ENCODE measurements at places on chromosomes 6 and 20. TPM values are rescaled to one million over a fixed set of nuclear protein-coding genes. Genes with fewer than 3 reads are reported as not detected.

SIRPD gene
- total RNA-seq: not detected

DNA sequence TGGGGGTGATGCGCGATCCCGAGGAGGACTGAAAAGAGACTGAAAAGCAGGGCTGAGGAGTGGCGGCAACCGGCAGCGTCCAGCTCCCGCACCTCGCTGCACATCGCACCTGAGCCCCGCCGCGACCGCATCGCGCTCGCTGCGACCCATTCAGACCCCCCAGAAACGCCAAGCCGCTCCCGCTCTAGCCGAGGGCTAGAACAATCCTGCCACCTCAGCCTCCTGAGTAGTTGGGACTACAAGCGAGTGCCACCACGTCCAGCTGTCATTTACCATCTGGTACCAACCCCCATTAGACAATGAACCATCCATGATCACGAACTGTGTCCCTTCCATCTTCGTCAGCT, 33.2 kb downstream of the HLA-A start:
- no peaks in the 10 kb centered on the region for H3K36me3 ChIP-seq
- peaks cover 24% of the 10 kb centered on the region for H3K27me3 ChIP-seq
- H3K4me3 ChIP-seq: peak overlapping the region; percentile 84
- peak overlapping the region; percentile 49 for H3K27ac ChIP-seq
- H3K4me1 ChIP-seq: peaks cover 14% of the 10 kb centered on the region

- no peaks in the 10 kb centered on the region for H3K36me3 ChIP-seq
- no peak for DNase-seq
- H3K4me3 ChIP-seq: no peak overlapping the region
- no peaks in the 10 kb centered on the region for H3K27me3 ChIP-seq
- H3K4me1 ChIP-seq: no peaks in the 10 kb centered on the region
- H3K27ac ChIP-seq: no peak overlapping the region
Measured at GRCh38 chr6:90468080-90468479, 118.8 kb downstream of the MAP3K7 start.

GRCh38 chr6:18219591-18219990, 44.7 kb downstream of the DEK start:
- no peak for DNase-seq
- no peak overlapping the region for H3K27ac ChIP-seq
- H3K4me1 ChIP-seq: no peaks in the 10 kb centered on the region
- H3K36me3 ChIP-seq: peaks cover 9% of the 10 kb centered on the region

DNA sequence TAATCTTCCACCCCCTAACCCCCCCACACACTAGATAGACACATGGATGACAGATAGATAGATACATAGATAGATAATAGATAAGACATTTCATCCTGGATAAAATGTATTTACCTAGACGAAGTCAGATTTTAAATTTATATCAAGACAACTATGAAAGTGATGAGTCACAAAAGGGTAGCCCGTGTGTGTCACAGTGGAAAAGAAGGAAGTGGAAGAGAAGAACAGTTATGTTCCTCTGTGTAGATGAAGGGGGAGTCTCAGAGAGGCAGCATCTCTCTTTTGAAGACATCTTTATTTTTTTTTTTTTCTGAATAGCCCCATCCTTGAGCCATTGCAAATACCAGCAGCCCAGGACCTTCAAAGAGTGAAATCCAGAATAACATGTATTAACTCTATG, 121.7 kb upstream of the VGLL2 start:
- peaks cover 6% of the 10 kb centered on the region for H3K36me3 ChIP-seq
- no peaks in the 10 kb centered on the region for H3K4me1 ChIP-seq
- no peaks in the 10 kb centered on the region for H3K27me3 ChIP-seq
- H3K27ac ChIP-seq: no peak overlapping the region
- DNase-seq: no peak

NFS1 gene
- total RNA-seq: 13.9 TPM

BPI gene
- total RNA-seq: not detected

- H3K27me3 ChIP-seq: peaks cover 3% of the 10 kb centered on the region
- H3K4me3 ChIP-seq: no peak overlapping the region
- H3K36me3 ChIP-seq: no peaks in the 10 kb centered on the region
- H3K27ac ChIP-seq: no peak overlapping the region
- DNase-seq: no peak
Measured at GRCh38 chr20:23139524-23139923, 53.4 kb upstream of the CD93 start.

DNA sequence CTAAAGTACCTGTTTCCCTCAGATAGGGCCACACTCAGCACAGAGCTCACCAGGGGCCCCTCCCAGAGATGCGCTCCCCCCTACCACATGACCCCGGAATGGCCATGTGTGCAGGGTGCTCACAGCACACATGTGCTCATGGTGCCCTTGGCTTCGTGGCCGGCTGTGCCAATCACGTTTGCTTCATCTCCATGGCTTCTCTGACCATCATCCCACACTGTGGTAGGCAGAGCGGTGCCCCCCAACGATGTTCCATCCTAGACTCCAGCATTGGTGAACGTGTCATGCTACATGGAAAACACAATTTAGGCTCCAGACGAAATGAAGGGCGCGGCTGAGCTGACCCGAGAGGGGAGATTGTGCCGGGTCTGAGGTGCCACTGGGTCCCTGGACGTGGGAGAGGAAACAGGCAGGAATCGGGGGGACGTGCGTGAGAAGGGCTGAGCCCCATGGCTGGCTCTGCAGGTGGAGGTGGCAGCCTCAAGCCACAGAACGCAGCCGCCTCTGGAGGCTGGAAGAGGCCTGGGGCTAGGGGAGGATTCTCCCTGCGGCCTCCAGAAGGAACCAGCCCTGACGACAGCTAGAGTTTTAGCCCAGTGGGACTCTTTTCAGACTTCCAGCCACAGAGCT, 126.5 kb downstream of the DLL1 start:
- H3K4me3 ChIP-seq: no peak overlapping the region
- H3K4me1 ChIP-seq: peaks cover 10% of the 10 kb centered on the region
- peaks cover 12% of the 10 kb centered on the region for H3K36me3 ChIP-seq
- no peak for DNase-seq

GRCh38 chr20:58148891-58149290, 79.6 kb downstream of the ANKRD60 start:
- no peak overlapping the region for H3K27ac ChIP-seq
- peaks cover 13% of the 10 kb centered on the region for H3K36me3 ChIP-seq
- no peak overlapping the region for H3K4me3 ChIP-seq
- peaks cover 4% of the 10 kb centered on the region for H3K4me1 ChIP-seq
- no peak for DNase-seq
- peaks cover 16% of the 10 kb centered on the region for H3K27me3 ChIP-seq

- H3K4me1 ChIP-seq: peaks cover 4% of the 10 kb centered on the region
- H3K36me3 ChIP-seq: no peaks in the 10 kb centered on the region
- no peak overlapping the region for H3K27ac ChIP-seq
Measured at GRCh38 chr6:135183002-135183531, 2.0 kb downstream of the MYB start.

CRISP2 gene
- total RNA-seq: not detected

NRSN1 gene
- 5.7 TPM for total RNA-seq

DNA sequence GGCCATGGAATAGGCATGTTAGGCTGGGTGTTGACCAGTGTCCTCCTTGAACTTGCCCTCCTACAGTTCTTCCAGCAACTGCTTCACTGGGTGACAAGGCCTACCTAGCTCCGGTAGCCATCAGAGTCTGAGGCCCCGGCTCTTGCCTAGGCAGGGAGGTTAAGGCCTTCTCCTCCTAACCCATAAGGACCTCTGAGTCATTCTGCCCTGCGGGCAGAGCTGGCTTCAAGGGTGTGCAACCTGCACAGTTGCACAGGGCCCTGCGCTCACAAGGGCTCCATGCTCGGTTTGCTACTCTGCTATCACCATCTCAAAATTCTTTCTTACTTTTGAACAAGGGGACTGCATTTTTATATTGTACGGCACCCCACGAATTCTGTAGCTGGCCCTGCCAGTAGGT, 17.9 kb downstream of the KCNB1 start:
- no peaks in the 10 kb centered on the region for H3K4me1 ChIP-seq
- no peak overlapping the region for H3K27ac ChIP-seq
- no peak overlapping the region for H3K4me3 ChIP-seq
- peaks cover 7% of the 10 kb centered on the region for H3K27me3 ChIP-seq
- peaks cover 4% of the 10 kb centered on the region for H3K36me3 ChIP-seq
- no peak for DNase-seq

DNA sequence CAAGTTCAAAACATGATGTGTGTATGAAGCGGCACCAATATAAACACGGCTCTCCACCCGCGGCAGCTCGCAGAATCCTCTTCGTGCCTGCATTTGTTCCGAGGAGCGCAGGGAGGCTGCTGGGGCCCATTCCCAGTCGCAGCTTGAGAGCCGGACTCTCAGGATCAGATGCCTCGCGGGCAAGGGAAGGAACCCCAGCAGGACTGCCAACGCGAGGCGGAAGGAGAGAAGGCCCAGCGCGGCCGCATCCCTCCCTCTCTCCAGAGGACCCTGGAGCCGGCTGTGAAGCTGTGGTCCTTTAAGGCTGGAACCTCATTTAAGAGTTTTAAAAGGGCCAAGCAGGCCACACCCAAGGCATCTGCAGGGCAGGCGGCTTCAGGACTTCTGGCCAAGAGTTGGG, 44.2 kb upstream of the ZBP1 start:
- no peak overlapping the region for H3K27ac ChIP-seq
- H3K27me3 ChIP-seq: peaks cover 2% of the 10 kb centered on the region

DNA sequence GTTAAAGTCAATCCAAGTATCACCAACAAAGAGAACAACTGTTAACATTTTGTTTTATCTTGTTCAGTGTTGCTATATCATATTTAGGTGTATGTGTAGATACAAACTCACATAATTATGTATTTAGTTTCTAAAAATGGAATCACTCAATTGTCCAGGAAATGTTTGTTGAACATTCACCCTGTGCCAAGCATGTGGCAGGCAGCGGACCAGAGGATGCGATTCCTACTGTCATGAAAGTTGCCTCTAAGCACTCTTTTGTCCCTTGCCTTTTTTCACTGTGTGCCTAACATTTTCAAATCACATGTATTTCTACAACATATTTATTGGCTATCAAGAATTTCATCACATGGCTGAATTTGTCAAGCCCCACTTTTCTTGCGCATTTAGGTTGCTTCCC, 16.9 kb upstream of the TGM2 start:
- no peak overlapping the region for H3K27ac ChIP-seq
- H3K4me1 ChIP-seq: no peaks in the 10 kb centered on the region
- no peak for DNase-seq
- H3K4me3 ChIP-seq: no peak overlapping the region

MCCD1 gene
- not detected for total RNA-seq

DNA sequence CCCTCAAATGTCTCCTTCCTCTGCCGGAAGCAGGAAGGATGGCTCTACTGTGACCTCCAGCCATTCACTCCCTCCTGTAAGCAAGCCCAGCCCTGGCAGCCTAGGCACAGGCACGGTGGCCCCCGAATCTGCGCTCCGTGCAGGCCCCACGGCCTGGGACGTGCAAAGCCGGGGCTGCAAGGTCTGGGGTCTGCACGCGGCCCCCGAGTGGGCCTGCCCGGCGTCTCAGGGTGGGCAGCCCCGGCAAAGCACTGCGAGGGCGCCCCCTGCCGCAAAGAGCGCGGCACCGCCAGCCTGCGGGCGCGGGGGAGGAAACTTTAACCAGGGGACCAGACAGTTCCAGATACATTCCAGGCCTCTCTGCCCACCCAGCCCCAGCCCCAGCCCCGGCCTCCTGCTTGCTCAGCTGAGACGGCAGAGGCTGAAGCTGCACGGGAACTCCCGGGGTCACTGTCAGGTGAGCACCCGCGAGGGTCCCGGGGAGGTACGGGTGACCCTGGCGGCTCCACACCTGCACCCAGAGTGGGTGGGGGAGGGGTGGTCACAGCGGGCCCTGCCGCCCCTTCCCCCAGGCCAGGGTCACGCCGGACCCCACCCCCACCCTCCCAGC, 98.8 kb downstream of the ASXL1 start:
- peaks cover 31% of the 10 kb centered on the region for H3K4me1 ChIP-seq
- DNase-seq: peak; percentile 98
- peaks cover 24% of the 10 kb centered on the region for H3K27me3 ChIP-seq
- peak overlapping the region; percentile 83 for H3K4me3 ChIP-seq

DNA sequence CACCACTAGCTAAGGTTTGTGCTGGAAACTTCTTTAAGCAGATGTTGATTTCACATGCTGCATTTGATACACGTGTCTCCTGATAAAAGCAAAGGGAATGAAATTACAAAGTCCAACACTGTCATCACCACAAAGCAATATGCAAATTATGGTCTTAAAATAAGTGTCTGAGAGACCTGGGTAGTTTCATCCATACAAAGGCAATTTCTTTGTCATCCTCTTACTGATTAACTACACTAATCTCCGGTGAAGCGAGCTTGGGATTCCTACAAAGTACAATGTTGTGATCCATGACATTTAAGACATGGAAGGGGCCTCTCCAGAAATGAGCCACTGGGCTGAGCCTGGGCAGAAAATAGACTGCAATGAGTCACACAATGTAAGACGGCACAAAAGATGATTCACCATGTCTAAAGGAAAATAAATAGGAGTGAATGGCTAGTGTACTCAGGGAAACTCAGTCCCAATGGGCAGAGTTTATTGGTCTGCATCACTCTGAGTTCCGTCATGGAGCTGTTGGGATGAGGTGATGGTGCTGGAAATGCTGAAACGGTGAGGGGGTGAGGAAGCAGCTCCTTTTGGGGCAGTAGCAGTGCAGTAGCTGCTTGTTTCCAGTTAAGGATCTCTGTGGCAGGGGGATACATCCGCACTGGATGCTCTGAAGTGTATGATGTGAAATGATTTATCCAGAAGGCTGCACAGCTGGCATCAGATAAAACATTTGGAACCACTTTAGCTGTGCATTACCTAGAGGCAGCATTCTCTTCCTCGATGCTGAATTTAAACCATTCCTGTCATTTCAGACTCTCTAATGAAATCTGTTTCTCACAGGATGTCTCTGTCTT, 103.3 kb downstream of the IBTK start:
- peaks cover 13% of the 10 kb centered on the region for H3K4me1 ChIP-seq
- H3K36me3 ChIP-seq: no peaks in the 10 kb centered on the region
- H3K4me3 ChIP-seq: no peak overlapping the region
- peak overlapping the region; percentile 67 for H3K27ac ChIP-seq

DNA sequence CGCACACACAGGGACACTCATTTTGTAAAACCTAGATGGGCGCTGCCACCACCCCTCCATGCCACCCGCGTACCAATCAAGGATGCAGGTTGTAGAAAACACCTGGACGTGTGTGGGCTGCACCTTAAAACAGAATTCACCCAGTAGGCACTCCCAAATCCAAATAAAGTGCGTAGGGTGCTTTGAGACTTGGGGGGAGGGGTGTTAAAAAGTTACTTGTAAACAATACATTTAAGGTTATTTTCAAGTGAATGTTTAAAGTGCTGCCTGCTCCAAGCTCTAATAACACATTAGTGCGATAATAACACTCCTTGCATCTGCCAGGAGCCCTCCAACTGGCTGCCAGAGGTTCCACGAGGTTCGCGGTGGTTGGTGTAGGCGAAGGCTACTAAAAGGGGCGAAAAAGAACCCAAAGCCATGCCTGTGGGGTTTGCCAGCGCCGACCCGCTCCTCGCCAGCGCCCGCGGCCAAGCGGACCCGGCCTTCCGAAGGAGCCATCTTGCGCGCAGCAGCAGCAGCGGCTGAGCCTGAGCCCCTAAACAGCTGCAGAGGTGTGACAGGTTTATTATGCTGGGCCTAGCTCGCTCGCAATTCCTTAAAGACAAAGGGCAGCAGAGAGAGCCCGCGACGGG, 11.5 kb downstream of the FOXC1 start:
- no peak for DNase-seq
- no peak overlapping the region for H3K27ac ChIP-seq
- H3K4me3 ChIP-seq: no peak overlapping the region
- peaks cover 2% of the 10 kb centered on the region for H3K4me1 ChIP-seq
